Spleen (tissue), 13 donors: ENCODE measurements at places on chromosomes 3 and 15.
A peak's percentile ranks its signal among the peaks of the same experiment; 100 is the strongest.

GRCh38 chr3:65751123-65751700, 287.5 kb downstream of the MAGI1 start:
- no peak for DNase-seq

DNA sequence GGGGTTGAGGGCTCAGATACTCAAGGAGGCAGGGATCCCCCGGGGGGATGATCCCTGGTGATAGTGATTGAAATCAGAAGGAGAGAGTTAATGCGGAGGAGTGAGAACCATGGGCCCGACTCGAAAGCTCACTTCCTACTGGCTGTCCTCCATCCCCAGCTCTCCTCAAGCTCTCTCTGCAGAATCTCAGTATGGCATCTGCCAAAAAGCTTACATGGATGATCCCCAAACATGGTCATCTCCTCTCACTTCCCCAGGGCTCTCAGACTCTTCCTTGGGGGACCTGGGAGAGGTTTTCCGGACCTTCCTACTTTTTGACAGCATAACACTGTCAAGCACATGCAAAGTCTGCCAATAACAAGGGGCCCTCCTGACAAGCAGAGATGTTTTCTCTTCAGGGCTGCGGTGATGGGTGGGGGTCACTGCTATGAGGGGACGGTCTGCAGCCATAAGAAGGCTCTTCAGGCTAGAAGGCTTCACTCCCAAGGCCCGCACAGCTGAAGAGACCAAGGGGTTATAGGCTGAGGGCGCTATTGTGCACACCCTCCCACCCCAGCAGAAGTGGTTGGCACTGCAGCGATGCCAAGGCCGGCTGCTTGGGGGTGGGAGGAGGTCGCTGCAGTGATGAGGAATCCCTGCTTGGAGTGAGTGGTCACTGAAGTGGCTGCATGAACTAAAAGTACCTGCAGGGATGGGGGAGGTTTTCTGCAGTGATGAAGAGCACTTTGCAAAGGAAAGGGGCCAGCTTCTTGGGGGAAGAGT, 828 bp upstream of the VWA5B2 start:
- no peak for DNase-seq

DNA sequence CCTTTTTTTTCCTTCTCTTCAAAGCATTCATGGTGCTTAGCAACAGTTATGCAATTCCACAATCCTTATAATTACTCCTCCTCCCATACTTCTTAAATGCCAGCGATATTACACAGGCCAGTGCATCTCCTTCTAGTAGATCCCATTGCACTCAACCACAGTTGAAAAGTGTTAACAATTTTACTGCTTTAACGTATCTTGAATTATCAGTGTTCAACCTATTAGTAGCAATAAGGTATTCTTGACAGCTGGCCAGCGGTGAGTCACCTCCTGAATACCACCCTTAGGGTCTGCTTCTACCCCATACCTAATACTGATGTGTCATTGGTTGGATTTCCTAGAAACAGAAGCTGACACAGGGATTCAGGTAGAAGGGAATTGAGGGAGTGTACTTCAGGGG, 24.0 kb upstream of the TEX9 start:
- no peak for DNase-seq

DNA sequence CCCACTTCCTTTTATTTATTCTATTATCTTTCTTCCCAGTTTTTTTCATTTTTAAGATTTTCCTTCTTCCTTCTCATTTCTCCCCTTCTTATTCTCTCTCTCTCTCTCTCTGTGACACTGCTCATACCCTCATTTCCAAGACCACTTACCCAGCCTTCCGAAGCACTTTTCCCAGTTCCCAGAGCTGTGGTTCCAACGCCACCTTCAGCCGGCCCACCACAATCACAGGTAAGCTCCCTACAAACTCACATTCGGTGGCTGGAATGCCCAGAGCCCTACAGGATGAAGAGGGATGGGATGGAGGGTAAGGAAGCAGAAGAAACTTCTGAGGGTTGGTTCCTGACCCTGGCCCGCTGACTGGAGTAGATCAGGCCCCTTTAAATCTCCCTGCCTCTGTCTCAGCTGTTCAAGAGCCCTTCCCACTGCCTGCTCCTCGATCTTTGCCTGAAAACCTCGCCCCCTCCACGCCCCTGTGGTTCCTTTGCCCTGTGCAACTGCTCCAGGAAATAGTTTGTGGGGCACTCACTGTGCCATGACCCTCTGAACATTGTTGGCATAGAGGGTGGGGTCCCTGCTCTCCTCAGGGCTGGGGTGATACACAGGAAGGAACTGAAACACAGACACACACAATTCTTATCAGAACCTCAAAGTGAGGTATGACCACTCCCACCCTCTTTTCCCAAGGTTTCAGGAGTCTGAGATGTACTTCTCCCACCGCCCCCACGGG, 4.8 kb downstream of the LPCAT4 start:
- no peak for DNase-seq

GRCh38 chr3:197593046-197593380, 37.2 kb upstream of the BDH1 start:
- DNase-seq: no peak

GRCh38 chr15:89138999-89139612, 50.9 kb downstream of the ABHD2 start:
- no peak for DNase-seq

DNA sequence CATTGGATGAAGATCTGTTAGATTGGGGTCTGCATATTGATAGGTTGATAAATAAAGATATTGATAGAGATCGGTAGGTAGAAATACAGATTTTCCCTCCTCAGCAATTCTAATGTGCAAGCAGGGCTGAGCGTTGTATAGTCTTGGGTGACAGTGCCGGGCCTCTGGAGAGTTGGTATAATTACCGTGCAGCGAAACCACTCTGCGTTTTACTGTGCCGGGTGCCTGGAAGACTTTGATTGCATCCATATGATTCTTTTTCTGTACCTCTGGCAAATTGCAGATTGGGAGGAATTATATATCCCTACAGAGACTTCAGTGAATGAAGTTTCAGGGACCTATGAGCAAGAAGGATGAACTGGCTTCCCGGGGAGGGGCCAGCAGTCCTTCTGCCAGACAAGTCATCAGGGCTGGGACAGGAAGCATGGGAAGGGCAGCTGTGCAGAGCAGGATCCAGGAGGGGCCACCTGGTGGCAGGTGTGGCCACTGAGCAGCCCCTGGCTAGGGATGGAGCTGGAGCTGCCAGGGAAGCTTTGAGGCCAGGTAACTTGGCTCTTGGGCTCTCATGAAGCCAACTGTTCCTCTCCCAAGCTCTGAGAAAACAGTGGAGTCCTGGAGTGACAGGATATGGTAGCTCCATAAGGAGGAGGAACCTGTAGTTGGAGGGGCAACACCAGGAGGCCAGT, 132.5 kb downstream of the APBA2 start:
- no peak for DNase-seq

DNA sequence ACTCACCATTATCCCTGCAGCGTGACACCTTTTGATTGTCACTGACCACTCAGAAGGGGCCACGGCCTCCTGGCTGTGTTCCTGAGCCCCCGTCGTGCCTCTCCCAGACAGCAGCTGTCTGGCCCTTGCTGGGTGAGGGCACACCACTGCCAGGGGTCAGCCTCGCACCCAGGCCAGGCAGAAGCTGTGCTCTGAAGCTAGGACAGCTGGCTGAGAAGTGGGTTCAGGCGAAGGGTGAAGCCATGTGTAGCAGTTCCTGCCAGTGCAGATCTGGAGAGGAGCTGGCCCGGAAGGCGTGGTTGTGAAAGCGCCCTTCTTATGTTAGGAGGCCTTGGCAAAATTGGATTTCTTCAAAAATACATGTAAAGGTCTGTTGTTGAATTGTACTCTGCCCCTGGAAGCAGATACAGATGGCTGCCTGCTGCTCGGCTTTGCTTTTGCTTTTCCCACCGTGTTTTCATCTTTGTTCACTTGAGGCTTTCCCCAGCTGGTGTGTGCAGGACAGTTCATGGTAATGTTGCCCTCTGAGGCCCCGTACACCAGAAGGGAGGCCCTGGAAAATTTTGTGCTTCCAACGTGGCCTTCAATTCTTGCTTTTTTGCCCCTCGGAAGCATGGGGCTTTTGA, 49.1 kb downstream of the KLHL25 start:
- DNase-seq: peak; percentile 59

GRCh38 chr15:44811337-44811736, 75.0 kb downstream of the TRIM69 start:
- no peak for DNase-seq

- DNase-seq: no peak
Measured at GRCh38 chr3:135997554-135998320, 32.2 kb downstream of the PPP2R3A start.

- DNase-seq: no peak
Measured at GRCh38 chr15:34886134-34886533, 83.4 kb downstream of the AQR start.

DNA sequence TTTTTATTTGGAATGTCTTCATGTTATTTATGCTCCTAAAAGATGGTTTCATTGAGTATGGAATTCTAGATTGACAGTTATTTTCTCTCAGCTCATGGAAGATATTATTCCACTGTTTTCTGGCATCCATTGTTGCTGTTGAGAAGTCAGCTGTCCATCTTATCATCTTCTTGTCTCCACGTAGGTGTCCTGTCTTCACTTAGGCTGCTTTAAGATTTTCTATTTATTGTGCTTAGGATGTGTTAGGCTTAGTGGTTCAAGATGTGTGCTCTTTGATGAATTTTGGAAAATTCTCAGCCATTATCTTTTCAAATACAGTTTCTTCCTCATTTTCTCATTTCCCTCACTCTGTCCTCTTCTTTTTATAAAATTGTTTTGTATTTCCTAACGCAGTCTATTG, 52.0 kb downstream of the SNRK start:
- DNase-seq: no peak

DNA sequence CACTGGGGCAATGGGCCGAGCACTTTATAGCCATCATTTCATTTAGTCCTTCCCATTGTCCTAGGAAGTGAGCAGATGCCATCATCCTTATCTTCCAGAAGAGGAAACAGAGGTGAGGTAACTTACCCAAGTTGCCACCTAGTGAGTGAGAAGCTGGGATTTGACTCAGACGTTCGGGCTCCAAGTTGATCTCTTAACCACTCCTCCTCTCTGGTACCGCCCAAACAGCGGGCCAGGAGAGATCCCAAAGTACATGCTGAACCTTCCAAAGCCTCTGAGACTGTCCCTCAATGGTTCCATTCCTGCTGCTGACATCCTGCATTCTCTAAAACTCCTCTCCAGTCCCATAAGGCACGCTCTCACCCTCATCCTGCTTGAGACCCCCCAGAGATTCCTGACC, 56.2 kb downstream of the EXOG start:
- DNase-seq: no peak

DNA sequence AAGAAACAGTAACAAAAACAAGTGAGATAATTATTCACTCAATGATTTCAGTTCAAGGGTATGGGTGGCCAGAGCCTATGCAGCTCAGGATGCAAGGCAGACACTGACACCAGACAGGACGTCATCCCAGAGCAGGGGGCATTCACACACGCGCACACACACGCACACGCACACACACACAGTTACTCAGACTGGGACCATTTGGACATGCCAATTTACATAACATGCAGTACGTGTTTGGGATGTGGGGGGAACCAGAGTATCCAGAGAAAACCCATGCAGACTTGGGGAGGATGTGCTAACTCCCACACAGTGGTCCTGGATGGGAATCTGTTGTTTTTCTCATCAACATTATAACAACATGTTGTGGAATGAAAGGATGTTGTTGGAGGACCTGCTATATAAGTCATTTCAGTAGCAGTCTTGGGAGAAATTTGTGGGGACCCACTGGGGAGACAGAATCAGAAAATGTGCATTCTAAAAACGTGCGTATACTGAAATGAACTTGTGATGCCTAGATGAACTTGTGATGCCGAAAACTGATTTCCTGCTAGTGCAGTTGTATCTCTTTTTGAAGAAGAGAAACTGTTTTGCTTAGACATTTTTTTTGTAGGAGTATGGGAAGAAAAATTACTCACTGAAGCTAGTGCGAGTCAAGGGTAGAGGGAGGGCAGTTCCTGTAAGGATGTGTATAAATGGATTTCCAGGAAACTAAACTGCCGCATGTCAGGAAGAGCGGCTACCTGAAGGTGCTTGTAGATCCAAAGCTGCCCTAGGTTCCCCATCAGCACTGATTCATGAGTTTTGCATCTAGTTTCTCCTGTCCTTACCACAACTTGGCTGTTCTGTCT, 25.2 kb downstream of the CD200 start:
- no peak for DNase-seq

DNA sequence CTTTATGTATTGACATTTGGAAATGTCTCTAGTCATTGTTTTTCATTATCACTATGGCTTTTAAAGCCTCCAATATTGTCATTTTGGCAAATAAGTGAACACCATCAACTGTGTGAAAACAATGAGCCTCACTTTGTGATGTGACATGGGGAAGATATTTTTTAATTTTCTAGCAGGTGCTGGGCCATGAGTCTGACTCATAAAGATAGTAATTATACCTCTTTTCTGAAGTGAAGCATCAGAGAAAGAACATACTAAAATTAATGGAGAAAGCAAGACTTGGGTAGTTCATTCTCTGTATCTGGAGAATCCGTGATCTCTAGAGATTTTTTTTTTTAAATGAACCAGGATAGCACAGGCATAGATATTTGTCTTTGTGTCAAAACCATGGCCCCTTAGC, 100.8 kb downstream of the CCNL1 start:
- no peak for DNase-seq

DNA sequence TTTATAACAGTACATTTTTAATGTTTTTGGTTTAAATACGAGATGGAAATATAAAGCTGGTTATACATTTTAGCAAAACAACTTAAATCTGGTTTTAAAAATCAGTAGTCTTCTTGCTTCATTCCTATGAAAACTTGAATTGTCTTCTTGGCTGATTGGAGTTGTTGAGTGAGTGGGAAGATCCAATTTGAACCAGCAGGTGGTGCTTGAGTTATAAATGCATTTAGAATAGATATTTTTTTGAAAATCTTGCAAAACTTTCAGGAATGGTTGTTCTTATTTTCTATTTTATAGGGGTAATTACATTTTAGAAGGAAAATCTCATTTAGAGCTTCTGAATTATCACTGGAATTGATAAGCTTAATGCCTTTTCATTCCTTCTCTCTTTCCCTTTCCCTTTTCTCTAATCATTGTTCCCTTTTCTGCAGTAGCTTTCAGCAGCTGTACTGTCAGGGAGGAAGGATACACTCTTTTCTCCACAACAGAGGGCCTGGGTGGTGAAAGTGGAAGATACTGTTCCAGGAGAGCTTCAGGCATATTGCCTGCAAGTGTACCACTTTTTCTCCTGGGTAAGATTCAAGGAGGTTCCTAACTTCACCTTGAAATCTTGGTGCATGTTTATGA, 335.6 kb downstream of the NLGN1 start:
- DNase-seq: no peak

- DNase-seq: no peak
Measured at GRCh38 chr3:18652781-18653180, 227.6 kb upstream of the SATB1 start.

DNA sequence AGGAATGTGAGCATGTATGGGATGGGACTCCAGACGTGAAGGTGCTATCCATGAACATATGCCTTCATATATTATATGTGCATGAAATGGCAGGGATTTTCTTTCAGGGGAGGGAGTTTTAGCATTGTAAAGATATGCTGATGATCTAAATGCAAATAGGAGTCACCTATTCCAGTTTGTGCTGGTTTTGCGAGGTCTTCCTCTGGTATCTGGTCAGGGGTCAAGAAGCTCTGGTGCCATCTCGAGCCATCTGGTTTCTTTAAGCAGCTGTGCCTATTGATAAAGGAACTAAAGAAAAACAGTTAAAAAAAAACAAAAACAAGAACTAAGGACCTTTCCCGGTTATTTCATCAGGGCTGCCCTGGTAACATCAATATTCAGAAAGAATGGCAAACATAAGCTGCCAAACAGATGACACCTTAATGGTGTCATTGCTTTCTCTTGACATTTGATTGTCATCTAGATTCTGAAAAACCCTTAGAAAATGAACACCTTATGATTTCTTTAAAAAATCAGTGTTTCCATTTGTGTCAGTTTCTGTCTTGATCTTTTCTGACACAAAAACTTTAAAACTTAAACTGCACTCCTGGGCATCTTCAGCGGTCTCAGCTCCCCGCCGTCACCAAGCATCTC, 22.7 kb downstream of the APH1B start:
- no peak for DNase-seq
